Transverse colon (tissue), 4 donors: ENCODE measurements at places on chromosomes 12 and 14.

DNA sequence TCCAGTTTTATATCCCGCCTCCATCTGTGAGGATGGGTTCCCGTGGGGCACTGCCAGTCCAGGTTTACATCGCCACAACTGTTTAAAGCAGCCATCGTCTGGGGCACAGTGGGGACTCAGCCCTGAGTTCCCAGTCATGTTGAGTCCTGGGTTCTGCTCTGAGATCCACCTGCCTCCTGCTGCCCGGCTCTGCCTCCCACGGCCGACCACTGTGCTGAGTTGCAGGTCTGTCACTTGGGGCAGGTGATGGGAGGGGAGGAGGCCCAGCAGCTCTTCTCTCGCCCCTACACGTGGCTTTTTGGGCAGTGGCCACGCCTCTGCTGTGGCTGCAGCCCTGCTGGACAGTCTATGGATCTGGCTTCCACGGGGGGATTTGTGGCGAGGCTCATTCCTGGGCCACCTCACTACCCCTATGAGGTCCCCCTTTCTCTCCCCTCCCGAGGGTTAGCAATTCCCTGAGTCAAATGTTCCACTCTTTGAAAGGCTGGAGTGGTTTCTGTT, 143.0 kb downstream of the ADGRD1 start:
- H3K27me3 ChIP-seq = no peaks in the 10 kb centered on the region
- DNase-seq = no peak
- H3K4me1 ChIP-seq = no peaks in the 10 kb centered on the region
- H3K4me3 ChIP-seq = no peak overlapping the region

- DNase-seq = no peak
- H3K36me3 ChIP-seq = peaks cover 11% of the 10 kb centered on the region
- peak overlapping the region; percentile 83 for H3K27ac ChIP-seq
Observed at GRCh38 chr12:11886339-11886738, 184.4 kb upstream of the BCL2L14 start.

DNA sequence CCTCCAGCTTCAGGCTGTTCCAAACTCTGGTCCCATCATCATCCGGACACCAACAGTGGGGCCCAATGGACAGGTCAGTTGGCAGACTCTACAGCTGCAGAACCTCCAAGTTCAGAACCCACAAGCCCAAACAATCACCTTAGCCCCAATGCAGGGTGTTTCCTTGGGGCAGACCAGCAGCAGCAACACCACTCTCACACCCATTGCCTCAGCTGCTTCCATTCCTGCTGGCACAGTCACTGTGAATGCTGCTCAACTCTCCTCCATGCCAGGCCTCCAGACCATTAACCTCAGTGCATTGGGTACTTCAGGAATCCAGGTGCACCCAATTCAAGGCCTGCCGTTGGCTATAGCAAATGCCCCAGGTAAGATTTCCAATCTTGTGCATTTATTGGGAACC, 3.3 kb downstream of the SP1 start:
- H3K4me3 ChIP-seq = peak overlapping the region; percentile 4
- peaks cover 12% of the 10 kb centered on the region for H3K36me3 ChIP-seq
- no peaks in the 10 kb centered on the region for H3K27me3 ChIP-seq
- peak overlapping the region; percentile 93 for H3K27ac ChIP-seq
- no peak for DNase-seq

DNA sequence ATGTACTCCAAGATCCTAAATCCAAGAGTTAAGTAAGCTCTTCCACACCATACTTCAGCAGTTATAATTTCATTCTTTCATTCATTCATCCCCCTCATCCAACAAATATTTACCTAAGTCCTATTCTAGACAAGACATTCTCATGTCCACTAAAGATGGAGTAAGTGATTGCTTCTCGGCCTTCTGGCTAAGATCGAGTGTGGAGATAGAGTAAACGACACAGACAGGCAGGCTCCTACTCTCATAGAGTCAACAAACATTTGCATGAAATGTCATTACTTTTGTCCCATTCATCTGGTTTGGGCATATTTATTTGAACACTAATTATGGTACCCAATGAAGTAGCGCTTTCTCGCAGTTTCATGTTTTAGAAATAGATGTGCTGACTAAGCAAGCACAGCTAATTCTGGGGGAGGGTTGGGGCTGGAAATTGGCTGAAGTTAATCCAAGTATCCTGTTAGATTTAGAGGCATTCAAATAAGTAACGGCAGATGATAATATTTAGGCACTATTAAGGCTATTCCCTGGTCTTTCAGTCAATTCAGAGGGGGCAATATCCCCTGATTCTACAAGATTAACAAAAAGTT, 176.5 kb downstream of the CEP128 start:
- H3K27ac ChIP-seq = no peak overlapping the region
- no peaks in the 10 kb centered on the region for H3K27me3 ChIP-seq
- H3K36me3 ChIP-seq = no peaks in the 10 kb centered on the region
- no peak for DNase-seq
- H3K4me3 ChIP-seq = no peak overlapping the region
- no peaks in the 10 kb centered on the region for H3K4me1 ChIP-seq
